Fibroblast of skin of right biceps (primary cell): ENCODE measurements at places on chromosomes 13 and 19.

- DNase-seq = peak; percentile 67
Measured at GRCh38 chr19:48999481-49000325, 6.0 kb downstream of the RUVBL2 start.

DNA sequence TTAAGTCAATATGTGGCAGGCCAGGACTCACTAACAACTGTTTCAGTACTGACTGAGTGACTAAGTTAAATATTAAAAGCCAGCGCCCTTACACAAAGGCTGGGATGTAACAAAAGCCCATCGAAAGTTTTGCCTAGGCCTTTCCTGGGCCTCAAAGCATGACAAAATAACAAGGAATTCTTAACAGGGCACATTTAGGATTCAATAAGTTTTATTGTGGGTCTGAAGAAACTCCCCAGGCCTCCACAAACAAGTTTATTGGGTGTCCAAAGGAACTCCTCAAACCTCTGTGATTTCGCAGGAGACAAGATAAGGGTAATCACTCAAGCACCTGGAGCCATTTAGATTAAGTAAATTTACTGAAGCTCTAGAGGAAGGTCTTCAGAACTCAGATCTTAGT lies 130.7 kb upstream of the SGCG start:
- no peak for DNase-seq

DNA sequence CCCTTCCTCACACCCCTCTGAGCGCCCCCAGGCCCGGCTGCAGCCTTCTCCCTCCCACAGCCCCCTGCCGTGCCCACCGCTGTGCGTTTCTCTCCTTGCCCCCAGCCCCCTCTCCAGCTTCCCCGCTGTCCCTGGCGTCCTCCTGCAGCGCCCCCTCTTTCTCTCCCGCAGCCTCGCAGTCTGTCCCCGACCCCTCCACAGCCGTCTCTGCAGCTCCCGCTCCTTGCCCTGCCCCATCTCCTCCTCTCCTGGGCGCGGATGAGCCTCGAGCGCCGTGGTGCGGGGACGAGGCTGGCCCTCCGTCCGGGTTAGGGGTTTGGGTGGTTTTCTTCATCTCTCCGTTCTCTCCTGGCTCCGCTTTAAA lies 1.1 kb downstream of the KMT5C start:
- DNase-seq = no peak

- no peak for DNase-seq
Measured at GRCh38 chr13:20727856-20728255, 24.4 kb downstream of the IL17D start.

GRCh38 chr19:53546758-53547513 lies 9.0 kb downstream of the ZNF331 start:
- DNase-seq = no peak

- no peak for DNase-seq
Measured at GRCh38 chr13:114309806-114310410, 4.4 kb upstream of the CHAMP1 start.

DNA sequence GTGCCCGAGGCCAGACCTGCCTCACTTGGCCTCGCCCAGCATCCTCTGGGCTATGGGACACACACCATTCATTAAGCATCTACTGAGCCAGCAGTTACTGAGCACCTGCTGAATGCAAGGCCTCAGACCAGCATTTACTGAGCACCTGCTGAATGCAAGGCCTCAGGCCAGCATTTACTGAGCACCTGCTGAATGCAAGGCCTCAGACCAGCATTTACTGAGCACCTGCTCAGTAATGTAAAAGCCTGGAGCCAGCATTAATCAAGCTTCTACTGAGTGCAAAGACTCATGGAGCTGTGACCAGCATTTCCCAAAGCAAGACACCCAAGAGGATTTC lies 3.7 kb downstream of the ATP8B3 start:
- DNase-seq = no peak

DNA sequence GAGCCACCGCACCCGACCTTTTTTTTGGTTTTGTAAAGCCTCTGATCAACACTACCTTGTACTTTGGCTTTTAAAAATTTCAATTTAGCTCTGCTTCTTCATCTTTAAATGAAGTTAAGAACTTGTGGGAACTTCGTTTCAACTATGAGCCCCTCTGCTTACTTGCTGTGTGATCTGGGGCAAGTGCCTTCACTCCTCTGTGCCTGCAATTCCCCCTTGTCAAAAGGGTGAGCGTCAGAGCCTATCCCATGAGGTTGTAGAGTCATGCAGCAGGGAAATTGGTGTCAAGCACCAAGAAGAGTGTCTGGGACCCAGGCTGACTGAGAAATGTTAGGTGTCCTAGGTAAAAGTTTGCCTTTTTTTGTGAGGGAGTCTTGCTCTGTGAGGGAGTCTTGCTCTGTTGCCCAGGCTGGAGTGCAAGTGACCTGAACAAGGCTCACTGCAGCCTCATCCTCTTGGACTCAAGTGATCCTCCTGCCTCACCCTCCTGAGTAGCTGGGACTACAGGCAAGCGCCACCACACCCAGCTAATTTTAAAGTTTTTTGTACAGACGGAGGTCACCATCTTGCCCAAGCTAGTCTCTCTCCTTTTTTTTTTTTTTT lies 5.7 kb downstream of the VASP start:
- no peak for DNase-seq

DNA sequence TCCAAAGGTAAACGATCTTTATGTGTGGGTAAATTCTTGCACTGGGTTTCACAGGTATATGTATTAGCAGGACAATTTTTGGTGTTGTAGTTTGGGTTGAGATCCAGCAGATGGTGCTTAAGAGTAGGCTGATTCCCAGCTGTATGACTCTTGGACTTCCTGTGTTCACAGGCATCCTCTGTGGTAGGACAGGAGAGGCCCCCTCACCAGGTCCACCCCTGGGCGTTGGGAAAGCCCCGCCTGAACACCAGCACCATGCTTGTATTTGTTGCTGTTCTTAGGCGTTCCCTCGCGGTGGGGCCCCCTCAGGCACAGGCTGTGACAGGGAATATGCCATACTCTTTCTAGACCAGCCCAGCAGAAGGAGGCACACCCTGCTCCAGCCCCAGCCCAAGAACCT lies 49.5 kb upstream of the PCDH17 start:
- no peak for DNase-seq

- DNase-seq = no peak
Measured at GRCh38 chr13:24564881-24565280, 52.3 kb upstream of the PARP4 start.
